ENCODE measurements at places on chromosomes 12 and 14.

- no peak for DNase-seq
Measured at GRCh38 chr12:107612508-107612907, 73.1 kb upstream of the PWP1 start.

GRCh38 chr12:94988471-94988870, 15.0 kb downstream of the NDUFA12 start:
- no peak for DNase-seq

- DNase-seq, result no peak
Measured at GRCh38 chr12:38669530-38669929, 235.9 kb downstream of the CPNE8 start.

- DNase-seq, result no peak
Measured at GRCh38 chr12:67671419-67671818, 22.9 kb downstream of the DYRK2 start.

DNA sequence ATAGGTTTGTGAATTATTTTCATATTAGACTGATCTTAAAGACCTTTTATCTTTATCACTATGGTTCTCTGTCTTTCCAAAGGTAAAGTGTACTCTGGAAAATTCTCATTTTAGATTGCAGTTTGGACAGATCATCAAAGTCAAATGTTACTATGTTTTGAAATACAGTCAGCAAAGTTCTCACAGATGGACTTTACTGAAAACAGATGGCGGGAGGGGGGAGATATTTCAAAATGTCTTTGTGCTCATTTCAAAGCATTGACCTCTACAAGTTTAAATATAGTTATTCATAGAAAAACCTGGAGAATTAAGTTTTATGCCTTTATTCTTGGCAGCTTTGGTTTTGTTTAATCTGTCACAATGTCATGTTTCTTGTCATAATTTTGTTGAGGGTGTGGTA, 51.8 kb upstream of the LRTM2 start:
- no peak for DNase-seq

DNA sequence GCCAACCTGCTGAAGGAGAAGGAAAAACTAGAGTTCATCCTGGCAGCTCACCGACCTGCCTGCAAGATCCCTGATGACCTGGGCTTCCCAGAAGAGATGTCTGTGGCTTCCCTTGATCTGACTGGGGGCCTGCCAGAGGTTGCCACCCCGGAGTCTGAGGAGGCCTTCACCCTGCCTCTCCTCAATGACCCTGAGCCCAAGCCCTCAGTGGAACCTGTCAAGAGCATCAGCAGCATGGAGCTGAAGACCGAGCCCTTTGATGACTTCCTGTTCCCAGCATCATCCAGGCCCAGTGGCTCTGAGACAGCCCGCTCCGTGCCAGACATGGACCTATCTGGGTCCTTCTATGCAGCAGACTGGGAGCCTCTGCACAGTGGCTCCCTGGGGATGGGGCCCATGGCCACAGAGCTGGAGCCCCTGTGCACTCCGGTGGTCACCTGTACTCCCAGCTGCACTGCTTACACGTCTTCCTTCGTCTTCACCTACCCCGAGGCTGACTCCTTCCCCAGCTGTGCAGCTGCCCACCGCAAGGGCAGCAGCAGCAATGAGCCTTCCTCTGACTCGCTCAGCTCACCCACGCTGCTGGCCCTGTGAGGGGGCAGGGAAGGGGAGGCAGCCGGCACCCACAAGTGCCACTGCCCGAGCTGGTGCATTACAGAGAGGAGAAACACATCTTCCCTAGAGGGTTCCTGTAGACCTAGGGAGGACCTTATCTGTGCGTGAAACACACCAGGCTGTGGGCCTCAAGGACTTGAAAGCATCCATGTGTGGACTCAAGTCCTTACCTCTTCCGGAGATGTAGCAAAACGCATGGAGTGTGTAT, 2.4 kb downstream of the FOS start:
- DNase-seq, result no peak

GRCh38 chr14:25095736-25096437, 45.9 kb upstream of the STXBP6 start:
- no peak for DNase-seq

- no peak for DNase-seq
Measured at GRCh38 chr14:55070981-55071411, 19.5 kb downstream of the MAPK1IP1L start.

GRCh38 chr12:60263161-60263560, 667.3 kb downstream of the SLC16A7 start:
- DNase-seq, result no peak

GRCh38 chr12:48997719-48998496, 1.3 kb downstream of the DDN start:
- DNase-seq, result no peak

DNA sequence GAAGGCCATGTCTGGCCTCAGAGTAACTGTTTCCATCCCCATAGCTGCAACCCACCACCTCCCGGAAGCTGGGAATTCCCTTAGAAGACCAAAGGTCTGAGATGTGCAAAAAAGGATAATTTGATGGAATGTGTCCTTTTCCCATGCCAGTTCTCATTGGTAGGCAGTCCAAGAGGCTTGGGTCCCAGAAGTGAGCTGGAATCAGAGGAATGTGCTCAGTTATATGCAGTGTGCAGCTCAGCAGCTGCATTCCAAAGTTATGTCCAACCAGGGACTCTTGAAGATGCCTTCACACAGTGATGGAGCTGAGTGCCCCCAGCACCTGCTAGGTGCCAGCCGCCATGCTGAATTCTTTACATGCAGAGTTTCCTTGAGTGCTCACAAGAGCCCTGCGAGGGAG, 583.9 kb upstream of the TBX3 start:
- no peak for DNase-seq
